ENCODE measurements at places on chromosomes 1 and 21. TPM values are rescaled to one million over a fixed set of nuclear protein-coding genes. Genes with fewer than 3 reads are reported as not detected.

- DNase-seq: no peak
Observed at GRCh38 chr1:65830306-65830705, 37.6 kb downstream of the PDE4B start.

- DNase-seq: no peak
Observed at GRCh38 chr1:192858456-192858855, 49.6 kb downstream of the RGS2 start.

Gene PGLYRP3
- not detected for total RNA-seq

Gene C1orf87
- total RNA-seq: not detected

- peak; percentile 61 for DNase-seq
Observed at GRCh38 chr1:155218854-155219591, 10.5 kb downstream of the MTX1 start.

- DNase-seq: no peak
Observed at GRCh38 chr1:118861216-118861615, 126.9 kb downstream of the TBX15 start.

DNA sequence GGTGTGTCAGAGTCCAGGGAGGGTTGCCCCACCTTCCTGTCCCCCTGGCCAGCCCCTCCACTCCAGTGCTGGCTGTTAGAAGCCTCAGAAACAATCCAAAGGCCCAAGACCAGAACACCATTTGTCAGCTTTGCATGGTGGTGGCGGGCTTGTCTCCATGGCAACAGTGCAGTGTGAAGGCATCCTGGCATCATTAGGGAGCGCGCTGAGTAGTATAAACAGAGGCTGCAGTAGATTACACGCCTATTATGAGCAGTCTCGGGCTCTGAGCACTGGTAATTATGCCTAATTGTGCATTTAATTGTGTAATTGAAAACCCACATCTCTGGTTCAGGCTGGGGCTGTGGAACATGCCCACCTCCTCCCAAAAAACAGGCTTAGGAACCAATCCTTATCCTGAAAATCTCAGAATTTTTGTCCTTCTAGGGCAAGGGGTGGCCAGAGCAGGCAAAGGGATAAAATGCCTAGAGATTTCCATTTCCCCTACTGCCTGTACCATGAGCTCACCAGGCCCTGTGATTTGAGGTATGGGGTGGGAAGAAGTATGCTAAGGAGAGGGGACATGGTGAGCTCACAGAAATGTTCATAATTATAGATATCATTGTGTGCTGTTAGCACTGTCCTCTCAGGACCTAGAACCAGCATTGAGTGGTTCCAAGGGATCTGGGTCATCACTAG is 11.7 kb downstream of the NKAIN1 start:
- no peak for DNase-seq

DNA sequence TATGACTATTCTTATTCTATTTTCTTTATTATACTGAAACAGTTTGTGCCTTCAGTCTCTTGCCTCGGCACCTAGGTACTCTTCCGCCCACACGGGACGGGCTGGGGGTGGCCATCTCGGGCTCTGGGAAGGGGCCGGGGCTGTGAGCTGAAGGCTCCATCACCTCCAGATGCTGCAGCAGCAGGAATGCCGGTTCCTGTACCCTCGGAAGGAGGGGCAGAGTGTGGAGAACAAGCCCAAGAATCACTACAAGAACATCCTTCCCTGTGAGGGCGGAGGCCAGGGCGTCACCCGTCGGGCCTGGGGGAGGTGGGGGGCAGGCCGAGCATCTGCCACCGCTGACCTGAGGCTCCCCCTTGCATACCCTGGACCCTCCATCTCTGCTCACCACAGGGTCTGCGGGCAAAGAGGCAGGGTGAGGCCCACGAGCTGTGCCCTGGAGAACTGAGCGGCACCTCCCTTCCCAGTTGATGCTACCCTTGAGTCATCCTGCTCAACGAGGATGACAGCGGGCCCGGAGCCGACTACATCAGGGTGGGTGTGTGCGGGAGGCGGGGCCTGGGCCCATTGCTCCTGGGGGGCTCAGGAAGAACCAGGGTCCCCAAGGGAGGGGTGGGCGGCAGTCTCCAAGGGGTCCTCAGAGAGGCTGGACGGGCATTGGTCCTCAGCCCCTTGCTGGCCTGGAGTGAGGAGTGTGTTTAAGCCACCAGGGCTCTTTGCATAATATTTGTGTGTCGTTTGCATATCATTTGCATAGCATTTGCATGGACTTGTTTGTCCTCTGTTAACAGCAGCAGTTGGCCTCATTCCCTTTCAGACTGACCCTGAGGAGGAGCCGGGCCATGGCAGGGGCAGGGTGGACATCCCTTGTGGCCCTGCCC is 7.5 kb downstream of the RNF223 start:
- DNase-seq: no peak

DNA sequence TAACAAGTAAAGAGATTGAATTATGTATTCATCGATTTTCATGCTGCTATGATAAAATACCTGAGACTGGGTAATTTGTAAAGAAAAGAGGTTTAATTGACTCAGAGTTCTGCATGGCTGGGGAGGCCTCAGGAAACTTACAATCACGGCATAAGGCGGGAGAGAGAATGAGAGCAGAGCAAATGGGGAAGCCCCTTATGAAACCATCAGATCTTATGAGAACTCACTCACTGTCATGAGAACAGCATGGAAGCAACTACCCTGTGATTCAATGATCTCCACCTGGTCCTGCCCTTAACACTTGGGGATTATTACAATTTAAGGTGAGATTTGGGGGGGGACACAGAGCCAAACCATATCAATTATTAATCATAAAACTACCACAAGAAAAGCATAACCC is 3.3 kb upstream of the GBP3 start:
- DNase-seq: no peak

DNA sequence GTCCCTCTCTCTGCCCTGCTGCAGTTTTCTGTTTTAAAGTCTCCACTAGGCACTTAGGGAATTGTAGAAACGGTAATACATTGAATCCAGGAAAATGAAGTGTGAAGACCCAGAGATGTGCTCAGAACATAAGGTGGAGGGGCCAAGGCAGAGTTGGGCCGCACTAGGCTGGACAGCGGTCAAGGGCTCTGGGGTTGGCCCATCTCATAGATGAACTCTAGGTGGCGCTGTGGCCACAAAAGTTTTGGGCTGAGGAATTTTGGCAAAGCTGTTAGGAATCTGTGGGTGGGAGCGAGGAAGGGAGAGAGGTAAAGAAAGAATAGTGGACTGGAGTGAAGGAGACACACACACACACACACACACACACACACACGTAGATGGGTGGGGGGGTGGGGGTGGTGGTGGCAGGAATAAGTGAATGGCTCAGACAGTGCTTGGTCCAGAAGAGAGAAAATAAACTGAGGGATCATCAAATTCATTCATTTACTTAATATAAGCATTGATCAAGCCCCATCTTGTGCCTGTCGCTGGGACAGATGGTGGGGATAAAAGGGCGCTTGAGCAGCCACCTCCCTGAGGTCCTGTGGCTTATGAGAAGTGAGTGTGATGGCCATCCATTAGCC is 258.5 kb downstream of the TRABD2B start:
- DNase-seq: peak; percentile 44

All from NCI-H460 (cell line).